ENCODE measurements at places on chromosomes 16 and 17.

- DNase-seq = no peak
Measured at GRCh38 chr16:1681032-1681431, 3.0 kb downstream of the JPT2 start.

- DNase-seq = no peak
Measured at GRCh38 chr17:63911041-63911635, at the start of gene CSHL1. Gene CSHL1, minus strand, starts transcription at chr17:63911258. Its CDS starts 62 bp downstream, at chr17:63911196.

DNA sequence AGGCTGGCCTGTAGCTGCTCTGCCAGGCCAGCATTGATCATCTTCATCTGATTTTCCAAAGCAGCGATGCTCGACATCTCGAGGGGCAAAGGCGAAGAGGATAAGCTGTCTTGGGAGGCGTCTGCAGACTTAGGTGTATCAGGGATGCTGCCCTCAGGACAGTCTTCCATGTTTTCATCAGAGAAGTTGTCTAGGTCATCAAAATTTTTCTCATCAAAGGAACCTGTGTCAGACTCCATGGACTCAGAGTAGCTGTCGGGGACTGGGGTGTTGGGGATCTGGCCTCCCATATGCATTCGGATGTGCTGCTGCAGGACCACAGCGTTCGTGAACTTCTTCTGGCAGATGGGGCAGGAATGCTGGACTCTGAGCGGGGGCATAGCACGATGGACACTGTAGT is 11.5 kb downstream of the SALL1 start:
- no peak for DNase-seq

GRCh38 chr17:45131616-45132319 is 547 bp downstream of the PLCD3 start:
- peak; percentile 26 for DNase-seq

DNA sequence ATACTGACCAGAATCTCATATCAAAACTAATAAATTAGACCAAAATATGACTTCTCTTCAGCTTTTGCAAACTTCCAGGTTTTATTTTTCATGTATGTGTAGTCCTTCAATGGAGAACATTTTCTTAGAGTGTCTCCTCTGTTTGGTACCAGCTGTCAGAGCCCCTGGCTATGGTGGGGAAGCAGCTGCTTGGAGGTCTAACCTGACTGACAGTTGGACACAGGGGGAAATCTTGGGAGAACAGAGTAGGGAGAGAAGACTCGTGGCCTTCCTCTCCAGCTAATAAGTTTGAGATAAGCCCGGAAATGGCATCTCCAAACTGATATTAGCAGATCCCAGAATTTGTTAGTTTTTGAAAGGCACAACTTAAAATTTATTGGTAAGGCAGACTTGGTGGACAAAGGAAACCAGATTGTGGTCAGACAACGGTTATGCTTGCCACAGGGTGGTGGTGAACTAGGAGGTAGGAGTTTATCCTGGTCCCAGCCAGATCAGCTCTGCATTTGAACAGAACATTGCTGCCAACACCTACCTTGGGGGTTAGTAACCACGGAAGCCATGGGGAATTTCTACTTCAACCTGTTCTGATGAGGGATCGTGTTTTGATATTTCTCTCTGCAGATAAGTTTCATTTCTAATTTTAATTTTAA is 39.2 kb upstream of the IRX3 start:
- DNase-seq = no peak

GRCh38 chr16:55255733-55256282 is 68.2 kb upstream of the IRX6 start:
- no peak for DNase-seq

DNA sequence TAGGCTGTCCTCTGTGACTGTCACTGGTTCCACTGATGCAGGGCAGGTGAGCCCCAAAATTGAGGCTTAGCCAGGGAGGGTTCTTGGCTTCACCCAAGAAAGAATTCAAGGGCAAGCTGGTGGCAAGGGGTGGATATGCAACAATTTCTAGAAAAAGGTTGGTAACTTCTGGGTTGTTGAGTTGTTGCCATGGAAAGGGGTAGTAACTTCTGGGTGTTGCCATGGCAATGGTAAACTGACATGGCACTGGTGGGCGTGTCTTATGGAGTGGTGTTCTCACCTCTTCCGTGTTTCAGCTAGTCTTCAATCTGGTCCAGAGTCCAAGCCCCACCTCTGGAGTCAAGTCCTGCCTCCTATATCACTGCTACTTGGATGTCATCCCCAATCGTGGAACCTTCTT is 9.5 kb upstream of the GUCY2D start:
- DNase-seq = no peak

GRCh38 chr16:74568961-74569631 is 37.8 kb downstream of the GLG1 start:
- DNase-seq = no peak

GRCh38 chr16:57601801-57602478 is 26.5 kb upstream of the ADGRG1 start:
- DNase-seq = peak; percentile 100

DNA sequence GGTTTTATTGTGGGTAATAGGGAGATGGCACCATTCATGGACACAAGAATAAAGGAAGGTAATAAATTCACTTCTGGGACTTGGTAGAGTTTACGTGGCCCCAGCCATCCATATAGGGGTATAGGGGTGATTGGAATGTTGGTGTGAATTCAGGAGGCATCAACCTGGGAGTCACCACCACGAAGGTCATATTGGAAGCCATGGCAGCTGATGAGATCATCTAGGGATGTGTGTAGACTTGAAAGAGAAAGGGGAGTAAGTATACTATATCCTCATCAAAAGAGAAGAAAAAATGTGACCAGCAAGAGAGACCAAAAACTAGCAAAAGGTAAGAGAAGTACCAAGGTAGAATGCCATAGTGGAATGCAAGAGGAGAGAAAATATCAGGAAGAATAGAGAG is 26.6 kb upstream of the GINS3 start:
- no peak for DNase-seq

GRCh38 chr17:46818929-46819859 is 702 bp upstream of the WNT3 start:
- DNase-seq = no peak

All from T-helper 2 cell (primary cell).